ENCODE measurements at places on chromosomes 2 and 18.

- DNase-seq = no peak
Measured at GRCh38 chr2:3488061-3488531, 31.2 kb downstream of the ADI1 start.

DNA sequence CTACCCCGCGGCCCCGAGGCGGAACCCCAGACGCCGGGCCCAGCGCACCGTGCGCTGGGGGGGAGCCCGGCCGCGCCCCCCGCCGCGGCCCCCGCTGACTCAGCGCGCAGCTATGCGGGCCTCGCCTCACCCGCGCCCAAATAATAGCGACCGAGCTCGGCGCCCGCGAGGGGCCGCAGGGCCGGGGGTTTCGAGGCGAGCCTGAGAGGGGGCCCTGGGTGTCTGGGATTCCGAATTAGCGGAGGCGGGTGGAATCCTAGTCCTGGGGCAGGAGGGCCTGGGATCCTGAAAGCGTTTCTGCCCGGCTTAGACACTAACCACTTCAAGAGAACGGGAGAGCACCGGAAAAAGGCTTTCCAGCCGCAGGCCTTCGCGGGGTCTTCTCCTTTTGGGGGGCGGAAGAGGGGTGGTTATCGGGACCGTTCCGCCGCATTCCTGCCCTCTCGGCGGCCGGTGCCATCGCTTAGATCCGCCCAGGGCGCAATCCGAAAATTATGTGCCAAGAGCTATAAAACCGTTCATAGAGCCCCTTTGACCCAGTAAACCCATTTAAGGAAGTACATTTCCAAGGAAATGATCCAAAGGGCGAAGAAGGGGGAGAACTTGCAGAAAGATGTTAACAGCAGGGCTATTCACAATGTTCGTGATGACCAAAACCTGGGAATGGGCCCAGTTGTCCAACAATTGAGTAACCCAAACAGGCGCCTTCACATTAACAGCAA is 681 bp upstream of the ROCK2 start:
- no peak for DNase-seq

- no peak for DNase-seq
Measured at GRCh38 chr18:55185391-55185790, 226.1 kb upstream of the CCDC68 start.

GRCh38 chr2:205930209-205930608 is 155.8 kb downstream of the INO80D start:
- no peak for DNase-seq

GRCh38 chr2:222722327-222722946 is 51.0 kb downstream of the MOGAT1 start:
- DNase-seq = no peak

DNA sequence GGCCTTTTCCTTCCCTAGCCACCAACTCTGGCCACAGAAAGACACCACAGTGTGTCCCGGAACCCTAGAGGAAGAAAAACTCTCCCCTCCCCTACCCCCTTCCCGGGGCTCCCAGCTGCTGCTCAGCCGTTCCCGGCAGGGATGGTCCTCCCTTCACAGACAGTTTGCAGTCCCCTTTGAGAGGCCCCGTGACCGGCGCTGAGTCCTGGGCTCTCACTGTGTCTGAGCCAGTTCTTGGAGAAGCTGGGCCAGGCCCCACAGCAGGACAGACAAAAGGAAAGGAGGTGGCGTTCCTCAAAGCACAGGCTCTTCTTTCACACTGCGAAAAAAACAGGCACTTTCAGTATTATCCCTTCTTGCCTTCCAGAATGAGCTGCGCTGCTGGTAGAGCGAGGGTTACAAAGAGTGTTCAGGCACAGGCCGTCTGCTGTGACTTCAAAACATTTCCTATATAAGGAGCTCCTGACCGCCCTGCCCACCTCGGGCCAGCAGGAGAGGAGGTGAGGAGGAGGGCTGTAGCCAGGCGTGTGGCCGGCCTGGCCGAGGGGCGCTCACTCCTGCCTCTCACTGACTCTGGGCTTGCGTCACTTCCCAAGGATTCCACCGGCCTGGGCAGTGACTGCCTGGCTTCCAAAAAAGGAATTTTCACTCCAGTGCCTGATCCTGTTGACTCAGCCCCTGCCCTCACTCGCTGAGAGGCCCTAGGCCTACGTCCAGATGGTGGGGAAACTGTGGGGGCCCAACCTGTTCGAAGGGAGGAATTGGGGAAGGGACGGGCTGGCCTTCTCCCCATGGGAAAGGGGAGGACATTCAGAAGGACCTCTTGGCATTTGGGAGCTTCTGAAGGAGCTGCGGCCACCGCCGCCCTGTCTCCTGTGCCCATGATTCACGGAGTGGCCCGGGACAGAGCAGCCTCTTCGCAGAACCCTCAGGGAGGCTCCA is 24.9 kb downstream of the CIDEA start:
- DNase-seq = no peak

GRCh38 chr2:16119741-16120140 is 179.4 kb downstream of the MYCN start:
- no peak for DNase-seq

DNA sequence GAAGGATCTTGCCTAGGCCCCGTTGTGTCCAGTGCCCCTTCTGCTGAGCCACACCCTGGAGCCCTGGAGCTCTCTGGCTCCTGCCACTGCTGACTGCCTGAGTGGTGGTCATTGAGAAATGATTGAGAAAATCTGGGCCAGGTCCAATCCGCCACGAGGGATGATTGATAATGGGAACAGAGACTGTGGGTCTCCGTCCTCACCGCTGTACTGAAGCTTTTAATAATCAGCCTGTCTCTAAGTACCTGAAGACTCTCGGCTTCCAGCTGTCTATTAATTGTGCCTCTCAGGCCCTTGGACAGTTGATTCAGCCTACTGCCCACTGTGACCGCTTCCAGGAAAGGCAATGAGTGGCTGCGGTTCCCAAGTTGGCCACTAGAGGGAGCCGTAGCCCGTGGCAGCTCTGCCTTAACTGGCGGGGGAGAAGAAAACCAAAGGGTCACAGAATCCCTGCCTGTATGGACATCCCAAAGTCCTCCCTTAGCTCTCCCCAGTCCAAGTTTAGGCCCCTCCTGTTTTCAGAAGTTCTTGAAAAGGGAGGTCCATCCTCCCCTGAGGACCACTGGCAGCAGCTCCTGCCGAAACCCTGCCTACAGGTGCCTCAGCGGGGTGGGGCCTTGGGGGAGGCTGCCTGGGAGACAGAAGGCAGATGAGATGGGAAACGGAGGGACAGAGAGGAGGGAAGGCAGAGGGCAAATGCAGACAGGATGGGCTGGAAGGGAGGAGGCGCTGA is 213.6 kb downstream of the TNS1 start:
- no peak for DNase-seq

DNA sequence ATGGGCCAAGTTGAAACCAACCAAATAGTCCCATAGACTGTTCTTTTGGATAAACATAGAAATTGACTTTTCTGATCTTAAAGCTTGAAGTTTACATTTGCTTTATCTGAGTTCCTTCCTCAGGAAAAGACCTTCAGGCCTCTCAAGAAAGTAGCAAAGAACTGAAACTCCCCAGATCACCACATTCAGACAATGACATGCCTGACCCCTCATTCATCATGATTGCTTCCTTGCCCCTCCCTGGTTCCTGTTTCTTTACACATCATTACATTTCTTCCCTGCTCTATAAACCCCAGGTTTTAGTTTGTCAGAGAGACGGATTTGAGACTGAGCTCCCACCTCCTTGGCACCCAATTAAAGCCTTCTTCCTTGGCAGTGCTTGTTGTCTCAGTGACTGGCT is 83.6 kb upstream of the ST3GAL5 start:
- no peak for DNase-seq

DNA sequence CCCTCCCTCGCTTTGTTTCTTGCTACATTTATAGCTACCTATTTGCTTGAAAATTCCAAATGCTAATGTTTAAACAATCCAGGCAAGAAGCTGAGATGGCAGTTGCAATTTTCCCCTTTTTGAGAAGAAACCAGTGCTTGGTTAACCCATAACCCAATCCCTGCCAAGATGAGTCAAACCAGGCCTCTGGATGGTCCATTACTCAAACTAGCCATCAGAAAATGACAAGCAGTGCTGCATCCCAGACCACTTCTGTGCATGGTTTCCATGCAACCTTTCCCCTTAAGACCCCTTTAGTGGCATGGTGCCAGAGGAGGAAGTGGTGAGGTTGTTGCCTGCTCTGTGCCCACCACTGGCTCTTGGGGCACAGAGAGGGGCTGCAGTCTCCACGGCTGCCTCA is 131.2 kb upstream of the RMP24 start:
- no peak for DNase-seq

- no peak for DNase-seq
Measured at GRCh38 chr2:46547223-46548102, 68.1 kb downstream of the TMEM247 start.

DNA sequence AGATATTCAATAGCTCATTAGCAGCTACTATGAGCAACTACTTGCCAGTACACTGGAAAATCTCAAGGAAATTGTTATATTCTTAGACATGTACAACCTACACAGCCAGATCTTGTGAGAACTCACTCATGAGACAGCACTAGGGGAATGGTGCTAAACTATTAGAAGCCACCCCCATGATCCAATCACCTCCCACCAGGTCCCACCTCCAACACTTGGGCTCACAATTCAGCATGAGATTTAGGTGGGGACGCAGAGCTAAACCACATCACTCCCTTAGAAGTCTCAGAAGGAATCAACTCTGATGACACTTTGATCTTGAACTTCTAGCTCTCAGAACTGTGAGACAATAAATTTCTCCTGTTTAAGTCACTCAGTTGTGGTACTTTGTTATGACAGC is 418.3 kb upstream of the SPHKAP start:
- DNase-seq = no peak

DNA sequence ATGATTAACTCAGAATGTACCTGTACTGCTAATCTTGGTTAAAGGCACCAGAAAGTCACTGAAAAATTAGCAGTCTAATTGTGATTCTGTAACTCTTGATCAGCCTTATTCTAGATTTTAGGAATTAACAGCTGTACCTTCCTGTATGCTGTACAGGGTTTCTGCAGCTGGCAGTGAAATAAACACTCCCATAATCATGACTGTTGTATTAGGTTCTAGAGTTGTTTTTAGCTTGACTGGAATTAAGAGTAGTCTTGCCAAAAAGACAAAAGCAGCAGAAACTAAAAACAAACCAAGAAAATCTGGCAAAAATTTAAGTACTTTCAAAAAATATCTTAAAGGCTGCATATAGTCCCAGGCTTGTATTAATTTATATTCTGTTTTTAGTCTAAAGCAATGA is 103.5 kb downstream of the SOS1 start:
- no peak for DNase-seq

- no peak for DNase-seq
Measured at GRCh38 chr2:202377207-202377761, 1.2 kb downstream of the BMPR2 start.

DNA sequence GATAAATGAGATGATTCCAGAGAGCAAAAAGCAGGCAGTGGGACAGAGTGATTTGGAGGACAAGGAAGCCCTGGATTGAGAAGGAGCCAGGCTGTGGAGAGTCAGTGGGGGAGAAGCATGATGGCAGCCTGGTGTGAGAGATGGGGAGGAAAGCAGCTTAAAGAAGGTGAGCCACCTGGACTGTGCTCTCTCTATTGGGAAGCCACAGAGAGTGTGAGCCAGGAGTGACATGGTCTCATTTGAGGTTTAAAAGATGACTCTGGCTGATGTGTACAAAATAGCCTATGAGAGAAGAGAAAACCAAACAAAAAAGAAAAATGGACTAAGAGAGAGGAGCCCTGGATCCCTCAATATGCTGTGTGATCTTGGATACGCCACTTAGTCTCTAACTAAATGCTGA is 12.9 kb upstream of the EPAS1 start:
- DNase-seq = no peak

GRCh38 chr2:239326831-239327535 is 73.8 kb downstream of the HDAC4 start:
- no peak for DNase-seq

DNA sequence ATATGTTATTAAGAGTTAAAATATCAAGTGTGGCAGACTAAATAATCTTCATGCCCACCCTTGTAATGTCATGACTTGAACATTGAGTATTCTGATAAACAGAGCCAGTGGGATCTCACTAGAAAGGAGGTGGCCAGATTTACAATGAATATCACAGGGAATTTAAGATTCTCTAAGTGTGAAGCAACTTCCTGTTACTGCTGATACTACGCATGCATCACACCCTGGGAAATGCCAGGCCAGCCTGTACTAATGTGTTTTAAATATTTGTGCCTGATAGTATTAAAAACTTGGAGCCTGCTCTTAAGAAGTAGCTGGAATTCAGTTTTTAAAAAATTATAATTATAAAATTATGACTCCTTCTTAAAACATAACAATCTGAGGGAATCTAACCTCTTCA is 148.3 kb downstream of the LAMA3 start:
- no peak for DNase-seq

DNA sequence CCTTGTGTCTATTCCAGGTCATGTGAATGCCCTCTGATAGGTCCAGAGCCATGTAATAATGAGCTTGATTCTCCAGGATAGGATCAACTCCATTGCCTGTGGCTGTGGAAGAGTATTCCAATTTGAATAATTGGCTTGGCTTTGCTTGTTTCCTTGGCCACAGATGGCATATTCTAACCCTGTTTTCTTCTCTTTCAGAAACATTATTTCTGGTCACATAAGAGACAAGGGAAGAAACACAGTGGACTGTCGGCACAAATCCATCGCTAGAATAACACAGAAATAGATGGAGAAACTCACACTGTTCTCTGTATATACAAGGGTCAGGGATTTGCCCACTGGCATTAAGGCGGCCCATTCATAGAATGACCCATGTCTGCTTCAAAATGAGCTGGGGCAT is 278.4 kb upstream of the CCDC68 start:
- no peak for DNase-seq

GRCh38 chr2:28381225-28382180 is 11.2 kb upstream of the FOSL2 start:
- no peak for DNase-seq

DNA sequence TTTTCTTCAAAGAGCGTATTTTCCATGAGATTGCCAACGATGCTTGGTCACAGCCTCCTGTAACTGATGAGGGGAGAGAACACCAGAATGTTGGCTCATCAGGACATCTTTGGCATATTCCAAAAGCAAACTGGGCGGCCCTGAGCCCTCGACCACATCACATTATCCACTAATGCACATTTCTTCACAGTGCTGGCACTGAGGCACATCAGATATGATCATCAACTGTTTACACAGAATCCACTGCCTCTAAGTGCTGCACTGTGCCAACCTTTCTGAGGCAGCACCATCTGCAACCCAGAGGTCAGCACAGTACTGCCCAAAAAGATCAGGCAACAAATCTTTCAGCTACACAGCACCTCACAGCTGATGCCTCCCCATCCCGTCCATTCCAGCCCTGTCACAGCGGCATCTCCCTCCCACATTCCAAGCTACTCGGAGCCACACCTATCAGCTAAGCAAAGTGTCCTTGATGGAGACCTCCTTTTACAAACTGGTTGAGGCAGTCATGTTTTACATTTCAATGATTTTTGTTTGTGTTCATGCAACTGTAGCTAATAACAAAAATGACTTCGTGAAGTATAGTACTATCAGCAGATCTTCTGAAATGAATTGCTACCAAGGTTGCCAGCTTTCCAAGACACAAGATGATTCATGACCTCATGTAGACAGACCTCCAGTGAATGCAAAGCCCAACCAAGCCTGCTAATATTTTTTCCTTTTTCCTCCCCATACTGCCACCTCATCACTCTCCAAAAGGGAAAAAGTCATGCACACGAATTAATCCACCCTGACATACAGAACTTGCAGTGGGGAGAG is 32.3 kb downstream of the MYO5B start:
- no peak for DNase-seq

Measured in DMS 273 treated with DMSO at 0.1 percent for 48 hours (cell line).